ENCODE measurements at places on chromosomes 1 and 21.

- no peak for DNase-seq
Measured at GRCh38 chr1:151367658-151368392, 4.7 kb downstream of the SELENBP1 start.

GRCh38 chr1:24235921-24236788 is 49.1 kb upstream of the IFNLR1 start:
- DNase-seq, result no peak

DNA sequence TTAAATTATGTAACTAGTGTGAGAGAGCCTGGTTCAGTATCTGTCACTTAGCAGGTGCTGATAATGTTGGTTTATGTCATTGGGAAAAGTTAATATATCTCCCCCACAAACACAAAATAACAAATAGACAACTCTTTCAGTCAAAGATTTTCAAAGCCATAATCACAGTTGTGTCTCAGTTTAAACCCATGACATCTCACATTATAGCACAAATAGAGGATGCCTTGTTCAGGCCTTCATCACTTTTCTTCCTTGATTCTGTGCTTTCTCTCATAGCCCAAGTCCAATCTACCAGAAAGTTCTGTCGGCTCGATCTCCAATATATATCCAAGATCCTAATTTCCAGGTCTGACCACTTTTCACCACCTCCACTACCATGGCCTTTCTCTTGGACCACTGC is 6.2 kb upstream of the EPS15 start:
- no peak for DNase-seq

GRCh38 chr1:43870306-43870705 is 63.3 kb upstream of the ARTN start:
- DNase-seq, result no peak

DNA sequence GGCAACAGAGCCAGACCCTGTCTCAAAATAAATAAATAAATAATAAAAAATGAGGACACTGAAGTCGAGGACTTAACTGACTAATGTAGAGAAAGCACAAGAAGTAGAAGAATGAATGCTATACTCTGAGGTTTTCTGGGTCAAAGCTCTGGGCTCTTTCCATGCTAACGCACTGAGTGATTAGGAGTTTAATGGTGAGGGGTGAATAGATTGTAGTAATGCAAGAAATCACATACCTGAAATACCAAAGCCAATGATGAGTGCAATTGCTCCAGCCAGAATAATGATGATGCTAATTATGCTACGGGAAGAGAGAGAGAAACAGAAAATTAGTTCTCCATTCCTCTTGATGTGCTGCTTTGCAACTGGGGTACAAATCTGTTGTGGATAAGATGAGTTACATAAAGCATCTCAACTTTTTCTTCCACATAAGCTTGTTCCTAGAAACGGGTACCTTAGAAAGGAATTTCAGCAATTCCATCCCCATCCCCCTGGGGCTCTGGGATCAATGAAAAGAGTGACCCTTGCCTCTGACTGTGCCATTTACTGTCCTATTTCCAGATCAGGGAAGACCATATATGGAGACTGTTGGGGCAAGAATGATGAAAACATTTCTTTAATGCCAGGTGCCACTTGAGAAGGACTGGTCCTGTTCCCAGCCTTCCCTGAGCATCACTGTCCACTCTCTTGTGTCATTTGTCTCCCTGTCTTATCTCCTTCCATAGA is 40.7 kb downstream of the VTCN1 start:
- no peak for DNase-seq

DNA sequence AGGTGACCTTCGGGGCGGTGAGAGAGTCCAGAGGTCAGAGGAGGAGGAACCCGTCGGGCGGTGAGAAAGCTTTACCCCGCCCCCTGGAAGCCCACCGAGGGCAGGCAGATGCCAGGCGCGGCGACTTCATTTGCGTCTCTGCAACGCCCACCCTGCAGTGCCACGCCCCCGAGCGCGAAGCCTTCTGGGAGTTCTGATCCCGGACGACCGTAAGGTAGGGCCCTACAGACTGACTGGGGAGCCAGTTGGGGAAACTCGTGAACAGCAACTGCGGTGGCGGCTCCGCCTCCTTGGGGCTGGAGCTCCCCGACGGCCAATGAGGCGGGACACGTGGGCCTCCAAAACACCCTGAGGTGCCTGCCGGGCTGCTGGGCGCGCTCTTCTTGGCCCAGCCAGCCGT is 46.0 kb upstream of the EDARADD start:
- no peak for DNase-seq

DNA sequence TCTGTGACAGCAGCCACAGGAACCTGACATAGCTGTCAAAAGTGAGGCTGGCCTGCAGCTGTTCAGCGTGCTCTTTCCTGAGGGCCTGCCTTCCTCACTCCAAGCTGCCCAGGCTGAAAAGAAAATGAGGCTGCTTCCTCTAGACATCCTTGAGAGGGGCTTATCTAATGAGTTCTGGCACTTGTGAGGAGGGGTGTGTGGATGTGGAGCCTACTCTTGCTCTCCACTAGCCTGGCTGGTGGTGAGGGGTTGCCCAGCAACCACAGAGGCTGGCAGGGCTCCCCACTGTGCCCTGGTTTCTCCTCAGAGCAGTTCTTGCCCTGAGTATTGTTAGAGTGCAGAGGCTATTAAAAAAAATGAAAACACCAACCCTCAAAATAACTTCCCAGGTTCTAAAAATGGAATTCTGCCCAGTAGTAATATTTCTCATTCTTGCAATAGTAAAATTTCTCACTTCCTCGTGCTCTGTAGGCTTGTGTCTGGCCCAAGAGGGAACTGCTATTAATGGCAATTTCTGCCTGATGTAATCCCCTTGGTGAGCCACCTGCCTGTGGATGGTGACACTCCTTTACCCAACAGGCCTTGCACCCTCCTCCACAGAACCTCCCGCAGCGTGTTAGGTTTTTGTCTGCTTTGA is 52.6 kb upstream of the EPS8L3 start:
- no peak for DNase-seq

DNA sequence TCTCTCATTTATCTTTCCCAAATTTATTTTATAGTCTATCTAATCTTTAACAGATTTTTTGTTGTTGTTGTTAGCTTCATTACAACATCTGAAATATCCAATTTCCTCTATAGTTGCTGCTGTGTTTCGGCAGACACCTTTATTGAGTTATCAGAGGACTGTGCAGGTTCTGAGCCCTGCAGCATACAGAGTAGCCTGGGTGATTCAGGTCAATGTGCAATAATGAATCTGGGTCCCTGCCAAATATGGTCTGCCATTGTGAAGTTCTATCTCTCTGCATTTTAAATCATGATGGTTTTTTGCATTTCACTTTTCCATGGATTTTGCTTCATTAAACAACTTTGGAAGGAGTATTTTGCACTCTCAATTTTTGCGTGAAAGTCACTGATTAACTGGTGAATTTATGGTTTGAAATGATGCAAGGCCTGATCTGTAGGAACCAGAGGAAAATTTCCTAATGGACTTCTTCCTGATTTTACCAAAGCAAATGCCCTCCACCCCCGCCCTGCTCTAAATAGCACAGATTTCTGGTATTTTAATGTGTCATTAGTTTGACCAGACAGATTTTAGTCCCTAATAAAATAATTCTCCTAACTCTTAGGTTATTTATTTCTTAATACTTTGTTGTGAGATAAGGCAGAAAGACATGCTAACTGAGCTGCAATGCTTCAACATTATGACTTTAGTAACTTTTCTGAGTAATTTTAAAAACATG is 402.3 kb downstream of the PTBP2 start:
- DNase-seq, result no peak

GRCh38 chr1:236394879-236395229 is 768 bp downstream of the EDARADD start:
- no peak for DNase-seq

GRCh38 chr1:191852907-191853306 is 305.4 kb upstream of the RGS18 start:
- DNase-seq, result no peak

DNA sequence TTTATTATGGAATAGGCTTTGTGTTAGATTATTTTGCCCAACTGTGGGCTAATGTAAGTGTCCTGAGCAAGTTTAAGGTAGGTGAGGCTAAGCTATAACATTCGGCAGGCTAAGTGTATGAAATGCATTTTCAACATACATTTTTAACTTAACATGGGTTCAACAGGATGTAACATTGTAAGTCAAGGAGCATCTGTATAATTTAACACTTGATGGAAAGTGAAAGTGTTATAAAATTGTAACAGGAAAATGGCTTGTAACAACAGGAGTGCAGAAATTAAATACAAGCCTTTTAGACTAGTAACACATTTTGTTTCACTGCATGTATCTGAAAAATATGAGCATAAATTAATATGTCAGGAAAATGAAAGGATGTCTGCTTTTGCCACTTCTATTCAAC is 42.3 kb downstream of the B3GALNT2 start:
- no peak for DNase-seq

- DNase-seq, result no peak
Measured at GRCh38 chr1:52193985-52194384, 52.1 kb downstream of the ZFYVE9 start.

DNA sequence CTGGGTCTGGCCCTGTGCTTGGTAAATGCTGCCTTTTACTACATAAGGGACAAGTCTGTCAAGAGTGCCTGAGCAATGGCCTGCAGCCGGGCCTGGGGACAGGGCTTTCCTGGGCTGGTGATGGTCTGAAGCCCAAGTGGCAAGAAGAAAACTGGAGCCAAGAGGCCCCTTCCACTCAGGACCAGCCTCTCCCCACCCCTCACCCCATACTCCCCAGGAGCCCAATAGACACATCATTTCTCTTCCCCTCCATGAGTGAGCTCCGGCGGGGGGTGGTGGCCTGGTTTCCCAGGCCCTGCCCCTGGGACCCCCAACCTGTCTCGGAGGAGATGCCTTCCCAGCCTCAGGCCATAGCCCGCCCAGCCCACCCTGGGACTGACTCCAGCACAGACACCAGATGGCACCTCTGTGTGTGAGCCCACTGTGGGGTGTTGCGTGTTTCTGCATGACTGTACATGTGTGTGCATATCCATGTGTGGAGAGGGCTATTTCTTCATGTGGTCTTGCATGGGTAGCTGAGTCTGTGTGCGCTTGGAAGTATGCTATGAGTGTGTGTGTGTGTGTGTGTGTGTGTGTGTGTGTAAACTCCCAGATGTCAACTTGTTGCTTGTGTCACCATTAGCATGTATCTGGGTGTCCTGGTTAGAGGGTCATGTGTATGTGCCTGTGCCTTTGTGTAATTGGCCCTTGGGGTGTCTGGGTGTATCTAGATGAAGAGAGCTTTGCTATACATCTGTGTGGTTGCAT is 14.3 kb upstream of the LRP8 start:
- no peak for DNase-seq

GRCh38 chr1:7299329-7299799 is 471.7 kb upstream of the VAMP3 start:
- DNase-seq, result no peak

GRCh38 chr1:10196976-10197375 is 13.4 kb upstream of the KIF1B start:
- DNase-seq, result no peak

DNA sequence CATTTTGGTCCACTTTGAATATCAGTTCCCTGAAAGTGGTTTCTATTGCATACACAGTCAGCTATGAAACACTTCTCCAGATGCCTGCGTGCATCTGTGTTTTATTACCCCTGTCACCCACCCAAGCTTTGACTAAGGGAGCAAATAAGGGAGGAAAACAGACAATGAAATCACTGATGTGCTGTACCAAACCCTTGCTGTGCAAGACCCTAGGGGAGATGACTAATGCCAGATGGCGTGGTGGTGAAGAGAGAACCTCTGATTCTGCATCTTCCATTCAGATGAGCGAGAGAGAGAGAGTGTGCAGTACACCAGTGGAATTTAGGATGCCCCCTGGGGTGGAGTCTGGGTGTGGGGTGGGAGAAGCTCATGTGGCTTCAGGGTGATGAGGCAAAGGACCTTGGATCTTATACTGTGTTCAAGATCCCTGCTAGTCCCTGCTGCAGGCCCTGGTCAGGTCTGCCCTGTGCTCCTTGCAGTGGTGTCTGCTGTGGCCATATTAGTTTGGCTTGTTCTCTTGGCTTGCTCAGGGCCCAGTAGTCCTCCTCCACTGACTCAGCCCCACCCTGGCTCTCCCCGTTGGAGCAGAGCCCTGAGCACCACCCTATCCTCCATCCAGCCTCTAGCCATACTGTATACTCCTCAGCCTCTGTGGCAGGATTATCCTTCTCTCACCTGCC is 18.5 kb downstream of the CLCA1 start:
- DNase-seq, result no peak

- no peak for DNase-seq
Measured at GRCh38 chr1:47776667-47777131, 220.5 kb downstream of the TRABD2B start.

DNA sequence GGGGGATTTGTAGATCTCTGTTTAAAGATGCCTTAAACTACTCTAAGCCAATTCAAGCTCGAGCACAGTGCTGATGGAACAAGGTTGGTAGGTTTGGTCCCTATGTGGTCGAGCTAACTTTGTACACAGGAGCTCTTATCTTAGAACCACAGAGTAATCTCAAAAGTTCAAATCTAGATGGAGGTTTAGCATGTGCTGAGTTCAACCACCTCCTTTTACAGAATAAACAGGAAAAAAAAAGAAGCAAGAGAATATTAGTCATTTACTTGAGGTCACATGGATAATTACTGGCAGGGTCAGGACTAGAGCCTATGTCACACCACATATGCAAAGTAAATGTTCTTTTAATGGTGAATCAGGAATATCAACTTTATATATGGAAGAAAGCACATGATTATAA is 86.2 kb downstream of the DTL start:
- no peak for DNase-seq

DNA sequence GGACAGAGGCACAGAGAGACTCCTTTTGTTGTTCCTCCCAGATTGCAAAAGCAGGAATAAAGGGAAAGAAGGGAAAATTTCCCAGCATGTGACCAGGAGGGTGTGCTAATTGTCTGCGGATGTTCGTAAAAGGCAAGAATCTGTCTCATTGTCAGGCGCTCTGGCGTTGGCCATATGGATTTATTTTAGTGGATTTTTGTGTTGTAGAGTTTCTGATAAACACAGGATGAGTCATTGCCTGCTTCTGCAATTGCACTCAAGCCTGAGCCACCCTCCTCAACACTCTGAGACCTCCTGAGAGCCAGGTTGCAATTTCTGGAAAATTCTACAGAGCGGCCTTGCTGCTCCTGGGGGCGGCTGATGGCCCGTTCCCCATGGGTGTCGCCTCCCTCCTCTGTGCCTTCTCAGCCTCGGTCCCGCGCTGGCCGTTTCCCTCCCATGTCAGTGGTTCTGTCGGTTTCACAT is 227.7 kb downstream of the KAZN start:
- DNase-seq, result no peak

- no peak for DNase-seq
Measured at GRCh38 chr1:47190857-47191256, 1.0 kb upstream of the PDZK1IP1 start.

- no peak for DNase-seq
Measured at GRCh38 chr1:199161319-199161680, 522.5 kb downstream of the PTPRC start.

DNA sequence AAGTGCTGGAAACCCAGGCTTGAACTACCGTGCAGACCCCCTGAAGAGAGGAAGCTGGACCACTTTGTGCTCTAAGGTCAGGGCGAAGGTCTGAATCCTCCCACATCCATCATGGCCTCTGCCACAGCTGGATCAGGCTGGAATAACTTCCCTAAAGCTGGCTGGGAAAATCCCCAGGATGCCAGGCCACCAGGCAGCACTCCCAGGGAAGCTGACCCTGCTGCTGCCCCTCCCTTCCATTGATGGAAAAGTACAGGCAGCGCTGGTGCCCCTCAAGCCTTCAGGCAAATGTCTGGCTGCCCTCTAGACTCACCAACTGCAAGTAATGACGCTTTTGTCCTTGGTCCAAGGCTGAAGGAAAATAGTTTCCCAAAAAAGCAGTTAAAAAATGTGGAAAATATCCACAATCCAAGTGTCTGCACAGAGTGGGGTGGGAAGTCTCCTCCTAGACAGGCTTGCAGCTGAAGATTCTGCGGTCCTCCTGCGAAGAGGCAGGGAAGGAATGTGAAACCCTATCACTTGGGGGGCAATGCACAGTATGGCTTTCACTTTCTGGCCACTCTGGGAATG is 39.9 kb upstream of the TSPAN2 start:
- no peak for DNase-seq
